ENCODE measurements at places on chromosomes 5 and 9. TPM values are rescaled to one million over a fixed set of nuclear protein-coding genes. Genes with fewer than 3 reads are reported as not detected.

- no peak for DNase-seq
Observed at GRCh38 chr5:125117566-125117965, 371.1 kb upstream of the ZNF608 start.

TAF7 gene
- 17.7 TPM for total RNA-seq

F12 gene
- total RNA-seq = 2.2 TPM

- DNase-seq = no peak
Observed at GRCh38 chr5:131364507-131365050, 100.7 kb downstream of the CDC42SE2 start.

- peak; percentile 86 for DNase-seq
Observed at GRCh38 chr9:91424403-91425176, 958 bp upstream of the NFIL3 start.

DNA sequence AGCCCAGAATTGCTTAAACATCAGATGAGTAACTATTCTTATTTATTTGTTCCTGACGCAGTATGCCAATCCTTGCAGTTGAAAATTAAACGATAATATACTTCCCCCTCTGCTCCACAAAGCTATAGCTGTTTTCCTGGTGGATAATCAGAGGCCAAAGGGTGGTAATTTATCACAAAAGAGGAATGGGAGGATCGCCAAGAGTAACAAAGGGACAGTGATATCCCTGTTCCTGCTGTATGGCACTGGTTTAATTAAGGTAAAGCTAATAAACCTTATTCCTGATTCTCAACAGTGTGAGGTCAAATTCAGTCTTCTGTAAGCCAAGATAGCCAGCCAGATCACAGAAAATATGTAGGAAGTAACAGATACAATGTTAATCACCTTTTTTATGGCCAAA lies 33.4 kb upstream of the PTGER4 start:
- no peak for DNase-seq

PDE6A gene
- not detected for total RNA-seq

ADCY2 gene
- 0.21 TPM for total RNA-seq

DNA sequence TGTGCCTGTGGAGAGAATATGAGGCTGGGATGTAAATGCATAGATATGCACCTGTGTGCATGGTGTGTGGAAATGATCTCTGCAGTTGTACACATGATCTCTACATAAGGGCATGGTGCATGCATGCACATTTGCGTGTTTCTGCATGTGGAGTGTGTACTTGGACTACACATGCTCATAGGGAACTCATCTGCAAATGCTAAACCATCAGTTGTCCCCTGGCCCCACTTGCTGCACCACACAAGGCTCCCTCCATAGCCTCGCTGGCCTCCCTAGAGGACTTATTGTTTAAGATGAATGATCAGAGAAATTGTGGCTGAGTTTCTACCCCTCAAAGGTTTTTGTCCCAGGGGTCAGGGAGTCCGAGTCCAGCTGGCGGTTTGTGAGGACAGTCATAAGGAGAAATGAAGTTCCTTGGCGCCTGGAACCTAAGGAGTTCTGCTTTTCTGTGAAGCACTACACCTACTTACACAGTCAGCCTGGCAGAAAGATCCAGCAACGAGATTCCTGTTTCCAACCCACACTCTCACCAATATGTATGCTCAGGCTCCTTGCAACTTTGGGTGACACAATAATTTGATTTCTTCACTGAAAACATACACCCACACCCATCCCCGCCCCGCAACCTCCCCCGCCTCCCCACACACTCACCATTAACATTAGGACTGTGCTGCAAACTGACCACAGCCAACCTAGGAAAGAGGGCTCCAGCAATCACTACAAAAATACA lies 79.9 kb upstream of the CPEB4 start:
- no peak for DNase-seq

DNA sequence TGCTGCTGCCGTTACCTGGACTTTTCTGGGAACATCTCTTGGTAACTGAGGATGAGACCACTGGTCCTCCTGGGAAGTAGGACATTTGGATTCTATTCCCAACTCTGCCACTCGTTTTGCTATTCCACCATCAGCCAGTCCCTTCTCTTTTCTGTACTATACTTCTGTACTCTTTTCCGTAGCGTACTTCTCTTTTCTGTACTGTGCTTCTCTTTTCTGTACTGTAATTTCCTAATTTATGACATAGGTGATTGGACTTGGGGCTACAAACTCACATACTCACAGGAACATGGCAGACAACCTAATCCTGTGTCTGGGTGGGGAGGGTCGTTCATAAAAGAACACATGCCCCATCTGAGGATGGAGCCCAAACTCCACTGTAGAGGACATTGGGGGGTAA lies 335.3 kb upstream of the PANK3 start:
- DNase-seq = no peak

STKLD1 gene
- total RNA-seq = 0.58 TPM

DNA sequence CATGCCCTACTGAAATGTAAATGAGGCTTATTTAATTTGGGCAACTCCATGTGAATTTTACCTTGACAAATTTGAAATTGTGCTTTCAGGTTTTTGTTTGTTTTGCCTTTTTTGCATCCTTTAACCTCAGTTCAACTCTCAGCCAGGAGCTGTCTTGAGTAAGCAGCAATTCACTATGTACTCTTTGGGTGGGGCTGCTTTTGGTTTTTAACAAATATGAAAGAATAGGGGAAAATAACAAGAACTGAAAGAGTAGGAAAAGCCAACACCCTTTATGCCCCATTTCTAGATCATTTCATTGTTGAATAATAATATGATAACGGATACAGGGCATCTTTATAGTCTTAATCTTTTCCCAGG lies 192.0 kb downstream of the ARHGAP26 start:
- no peak for DNase-seq

- no peak for DNase-seq
Observed at GRCh38 chr5:72206994-72207393, 99.7 kb downstream of the MAP1B start.

FOXD4L6 gene
- total RNA-seq = 0.08 TPM

DNA sequence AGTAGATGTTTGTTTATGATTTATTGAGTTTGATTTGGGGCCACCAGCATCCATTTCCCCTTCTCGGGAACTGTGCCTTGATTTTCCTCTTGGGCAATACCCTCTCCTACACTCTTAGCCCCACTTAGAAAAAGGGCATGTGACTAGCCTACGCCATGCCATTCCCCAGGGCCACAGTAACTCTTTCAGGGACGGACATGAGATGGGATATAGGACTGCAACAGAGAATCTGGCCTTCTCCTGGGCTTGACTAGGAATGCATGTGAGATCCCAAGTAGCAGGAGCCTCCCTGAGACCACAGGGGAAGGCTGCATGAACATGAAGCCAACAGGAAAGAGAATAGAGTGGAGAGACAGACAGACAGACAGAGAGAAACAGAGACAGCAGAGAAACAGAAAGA lies 30.7 kb upstream of the SPARC start:
- DNase-seq = no peak

C9orf50 gene
- total RNA-seq = not detected

SH3TC2 gene
- total RNA-seq = 0.62 TPM

GRCh38 chr5:95780597-95780996 lies 41.9 kb downstream of the GLRX start:
- no peak for DNase-seq

GRCh38 chr5:17315710-17316221 lies 98.3 kb downstream of the BASP1 start:
- DNase-seq = no peak

PCDHB12 gene
- total RNA-seq = 1.5 TPM

C5orf52 gene
- total RNA-seq = not detected

GRCh38 chr9:16726718-16727451 lies 143.6 kb downstream of the BNC2 start:
- DNase-seq = peak; percentile 74

FCN2 gene
- 0.23 TPM for total RNA-seq

GRCh38 chr9:121359351-121360294 lies 10.4 kb downstream of the STOM start:
- DNase-seq = no peak

CRHBP gene
- not detected for total RNA-seq

DNA sequence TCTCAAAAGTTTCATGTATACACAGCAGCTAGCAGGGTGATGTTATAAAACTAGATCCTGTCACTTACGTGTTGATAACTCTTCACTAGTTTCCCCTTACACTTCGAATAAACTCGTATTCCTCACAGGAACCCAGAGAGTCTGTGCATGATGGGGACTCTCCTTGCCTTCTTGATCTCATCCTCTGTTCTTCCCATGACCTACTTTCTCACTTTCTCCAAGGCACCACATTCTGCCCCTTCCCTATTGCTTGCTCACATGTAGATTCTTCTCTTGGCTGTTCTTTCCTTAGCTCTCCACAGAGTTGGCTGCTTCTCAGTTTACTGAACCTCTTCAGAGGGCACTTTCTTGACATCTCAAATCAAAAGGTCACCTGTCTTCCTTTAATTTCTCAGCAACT lies 1.2 kb upstream of the AOPEP start:
- no peak for DNase-seq

DNA sequence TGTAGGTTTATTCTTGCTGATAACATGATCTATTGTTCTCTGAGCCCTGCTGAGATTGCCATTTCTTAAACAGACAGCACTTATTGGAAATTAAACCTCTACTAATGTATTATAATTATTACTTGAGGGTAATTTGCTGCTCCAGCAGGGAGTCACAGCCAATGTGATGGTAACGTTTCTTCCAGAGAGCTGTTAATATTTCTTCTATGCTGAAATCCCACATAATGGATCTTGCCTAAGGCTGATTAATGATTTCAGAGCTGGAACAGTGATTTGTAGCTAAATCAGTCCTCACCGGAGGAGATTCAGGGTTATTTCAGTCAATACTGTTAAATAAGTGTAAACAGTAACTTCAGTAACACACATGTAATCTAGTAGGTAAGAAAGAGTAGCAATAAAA lies 170.1 kb downstream of the CDH12 start:
- DNase-seq = no peak

- no peak for DNase-seq
Observed at GRCh38 chr9:124357721-124358361, 57.4 kb downstream of the PSMB7 start.

GRCh38 chr5:9399094-9399493 lies 146.8 kb downstream of the SEMA5A start:
- no peak for DNase-seq

DNA sequence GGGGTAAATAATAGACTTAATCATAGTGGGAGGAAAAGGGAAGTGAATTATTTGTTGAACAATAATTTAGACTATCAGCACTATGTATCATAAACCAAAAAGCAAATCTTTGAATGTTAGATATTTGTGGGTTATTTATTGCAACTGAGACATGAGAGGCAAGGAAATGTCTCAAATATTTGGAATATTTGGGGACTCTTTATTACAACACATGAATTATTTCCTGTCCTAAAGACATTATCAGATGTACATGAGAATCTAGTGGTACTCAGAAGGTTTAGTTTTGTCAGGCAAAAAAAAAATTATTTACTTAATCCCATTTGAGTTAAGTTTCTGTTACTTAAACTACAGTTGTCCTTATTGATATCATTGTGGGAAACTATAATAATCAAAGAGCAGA lies 91.1 kb downstream of the TLR4 start:
- no peak for DNase-seq

PTTG1 gene
- total RNA-seq = 1.3 TPM

- DNase-seq = peak; percentile 96
Observed at GRCh38 chr9:137055385-137056364, 1.8 kb upstream of the ENTPD2 start.

TMC1 gene
- total RNA-seq = not detected

- no peak for DNase-seq
Observed at GRCh38 chr9:8621416-8621815, 821.8 kb upstream of the DMAC1 start.

COL5A1 gene
- 1.9 TPM for total RNA-seq

DNA sequence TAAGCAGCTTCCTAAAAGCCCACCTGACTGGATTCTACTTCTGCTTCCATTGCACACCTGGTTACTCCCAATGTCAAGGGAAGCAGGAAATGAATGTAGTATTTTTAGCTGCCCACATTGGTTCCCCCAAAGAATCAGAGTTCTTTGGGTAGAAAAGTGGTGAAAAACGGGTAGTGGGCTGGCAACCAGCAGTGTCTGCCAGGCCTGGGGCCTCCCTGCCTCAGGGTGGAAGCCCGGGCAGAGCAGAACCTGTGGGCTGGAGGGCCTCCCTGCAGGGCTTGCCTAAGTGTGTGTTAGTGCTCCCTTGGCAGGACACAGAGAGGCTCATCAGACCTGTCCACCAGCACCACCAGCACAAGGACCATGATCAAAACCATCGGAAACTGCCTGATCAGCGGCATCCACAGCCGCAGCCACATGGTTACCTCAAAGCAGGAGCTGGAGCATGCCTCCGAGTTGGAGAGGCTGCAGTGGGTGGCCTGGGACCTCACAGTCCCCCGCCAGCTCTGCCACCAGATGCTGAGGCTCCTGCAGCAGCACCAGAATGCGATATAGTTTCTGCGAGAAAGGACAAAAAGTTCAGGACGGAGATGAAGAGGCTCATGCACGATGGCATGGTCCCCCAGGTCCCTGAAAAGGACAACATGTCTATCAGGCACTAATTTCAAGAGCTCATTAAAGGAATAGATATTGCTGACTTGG lies 72.2 kb downstream of the PTPDC1 start:
- DNase-seq = no peak

INSL6 gene
- total RNA-seq = not detected

- no peak for DNase-seq
Observed at GRCh38 chr5:74957906-74958305, 91.7 kb upstream of the FAM169A start.

GRCh38 chr5:73818357-73818756 lies 192.4 kb downstream of the ARHGEF28 start:
- DNase-seq = no peak

DNA sequence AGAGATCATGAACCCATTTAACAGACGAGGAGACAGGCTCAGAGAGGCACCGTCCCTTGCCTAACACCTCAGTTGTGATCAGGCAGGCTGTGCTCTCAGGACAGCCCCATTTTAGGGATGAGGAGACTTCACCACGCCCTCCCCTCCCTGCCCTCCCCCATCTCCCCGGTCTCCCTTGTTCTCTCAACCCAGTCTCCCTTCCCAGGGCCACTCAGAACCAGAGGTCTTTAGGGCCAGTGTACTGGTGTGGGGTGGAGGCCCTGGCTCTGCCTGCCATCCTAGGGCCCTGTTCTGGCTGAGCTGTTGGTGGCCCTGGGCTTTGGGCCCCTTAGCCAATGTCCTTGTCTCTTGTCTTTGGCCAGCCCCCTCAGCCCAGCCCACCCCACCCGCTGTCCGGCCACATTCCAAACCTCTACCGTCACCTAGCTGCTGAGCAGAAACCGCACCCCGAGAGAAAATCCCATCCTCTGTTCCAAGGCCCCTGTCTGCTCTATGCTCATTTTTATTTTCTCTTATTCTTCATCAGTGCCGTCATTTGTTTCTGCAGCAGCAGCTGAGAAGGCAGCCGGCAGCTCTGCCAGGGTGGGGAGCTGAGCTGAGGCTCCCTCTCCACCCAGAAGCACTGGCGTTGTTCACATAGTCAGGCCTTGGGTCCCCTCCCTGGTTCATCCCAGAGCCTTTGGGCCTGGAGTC lies 33.9 kb downstream of the OLFML2A start:
- no peak for DNase-seq

DNA sequence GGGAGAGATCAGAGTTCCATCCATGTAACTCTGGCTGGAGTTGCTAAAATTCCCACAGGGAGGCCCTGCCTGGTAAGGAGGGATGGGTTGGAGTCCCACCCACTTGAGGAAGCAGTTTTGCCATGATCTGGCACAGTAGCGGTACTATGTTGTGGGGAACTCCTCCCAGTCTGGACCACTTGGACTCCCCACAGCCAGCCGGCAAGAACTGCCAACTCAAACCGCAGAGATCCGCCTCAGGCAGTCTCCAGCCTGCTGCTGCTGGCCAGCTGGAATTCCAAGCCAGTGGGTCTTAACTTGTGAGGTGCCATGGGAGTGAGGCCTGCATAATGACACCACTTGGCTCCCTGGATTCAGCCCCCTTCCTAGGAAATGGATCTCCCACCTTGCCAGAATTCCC lies 151.9 kb downstream of the NDUFS4 start:
- DNase-seq = no peak

- no peak for DNase-seq
Observed at GRCh38 chr5:147348046-147348445, 113.2 kb downstream of the STK32A start.

TLE1 gene
- total RNA-seq = 15.1 TPM

All from pancreas (tissue), 10 donors.